Sciatic nerve (tissue), 2 donors: ENCODE measurements at places on chromosomes 4 and X. TPM values are rescaled to one million over a fixed set of nuclear protein-coding genes. Genes with fewer than 3 reads are reported as not detected.

GPRIN3 gene
- total RNA-seq = 7.0 TPM

- DNase-seq = no peak
Measured at GRCh38 chrX:119853444-119853843, 681 bp upstream of the UPF3B start.

CFAP97 gene
- total RNA-seq = 44.8 TPM

GPR78 gene
- 0.58 TPM for total RNA-seq

DNA sequence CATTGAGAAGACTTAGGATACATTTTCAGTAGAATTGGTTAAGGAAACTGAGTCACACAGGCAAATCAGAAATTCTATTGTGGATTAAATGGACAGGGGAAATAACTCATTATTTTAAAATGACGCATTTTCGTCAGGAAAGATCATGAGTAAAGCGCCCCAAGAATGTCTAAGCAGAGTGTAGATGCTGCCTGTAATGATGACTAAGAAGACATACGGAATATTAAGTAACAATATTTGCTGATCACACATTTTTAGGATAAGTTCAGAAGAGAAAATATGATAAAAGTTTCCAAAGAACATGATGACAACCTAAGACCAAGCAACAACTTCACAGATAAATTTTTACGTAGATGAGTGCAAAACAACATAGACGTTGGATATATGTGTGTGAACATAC lies 596.3 kb upstream of the TENM3 start:
- DNase-seq = no peak

SEL1L3 gene
- 17.1 TPM for total RNA-seq

DNA sequence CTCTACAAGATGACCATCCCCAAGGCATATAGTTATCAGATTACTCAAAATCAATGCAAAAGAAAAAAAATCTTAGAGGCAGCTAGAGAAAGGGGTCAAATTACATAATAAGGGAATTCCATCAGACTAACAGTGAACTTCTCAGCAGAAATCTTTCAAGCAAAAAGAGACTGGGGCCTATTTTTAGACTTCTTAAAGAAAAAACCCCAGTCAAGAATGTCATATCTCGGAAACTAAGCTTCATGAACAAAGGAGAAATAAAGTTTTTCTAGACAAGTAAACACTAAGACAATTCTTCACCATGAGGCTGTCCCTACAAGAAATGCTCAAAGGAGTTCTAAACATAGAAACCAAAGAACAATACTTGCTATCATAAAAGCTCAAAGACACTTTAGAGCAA lies 51.7 kb downstream of the RAB28 start:
- no peak for DNase-seq
